ENCODE measurements at places on chromosomes 16 and 17.

GRCh38 chr16:25126820-25127232 is 15.3 kb downstream of the LCMT1 start:
- DNase-seq, result peak; percentile 29

- no peak for DNase-seq
Observed at GRCh38 chr17:37041932-37042331, 93.2 kb downstream of the AATF start.

- DNase-seq, result no peak
Observed at GRCh38 chr16:65744401-65744800, 622.1 kb upstream of the CDH5 start.

DNA sequence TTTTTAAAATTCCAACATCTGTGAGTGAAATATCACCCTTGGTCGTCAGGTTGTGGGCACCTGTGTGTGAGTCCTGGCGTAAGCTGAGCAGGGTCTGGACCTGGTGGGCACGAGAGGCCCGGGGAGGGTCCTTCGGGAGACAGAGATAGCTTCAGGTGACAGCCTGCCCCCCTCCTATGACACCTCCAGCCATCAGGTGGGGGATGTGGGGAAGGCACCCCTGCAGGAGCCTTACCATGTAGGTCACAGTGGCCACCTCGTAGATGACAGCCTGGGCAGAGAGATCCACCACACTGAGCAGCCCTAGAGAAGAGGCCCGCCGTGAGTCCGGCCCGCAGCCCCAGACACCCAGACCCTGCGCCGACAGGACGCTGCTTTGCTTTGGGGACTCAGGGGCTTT is 11.2 kb downstream of the SLC47A2 start:
- no peak for DNase-seq

DNA sequence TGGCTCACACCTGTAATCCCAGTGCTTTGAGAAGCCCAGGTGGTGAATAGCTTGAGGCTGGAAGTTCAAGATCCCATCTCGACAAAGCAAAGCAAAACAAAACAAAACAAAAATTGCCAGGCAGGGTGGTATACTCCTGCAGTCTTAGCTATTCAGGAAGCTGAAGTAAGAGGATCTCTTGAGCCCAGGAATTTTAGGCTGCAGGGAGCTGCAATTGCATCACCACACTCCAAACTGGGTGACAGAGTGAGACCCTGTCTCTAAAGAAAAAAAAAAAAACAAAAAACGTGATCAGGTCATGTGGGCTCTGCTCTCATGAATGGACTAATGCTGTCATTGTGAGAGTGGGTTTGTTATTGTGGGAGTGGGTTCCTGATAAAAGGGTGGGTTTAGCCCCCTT is 409.1 kb downstream of the NPIPA7 start:
- no peak for DNase-seq

- DNase-seq, result no peak
Observed at GRCh38 chr17:79545251-79546005, 65.4 kb downstream of the RBFOX3 start.

DNA sequence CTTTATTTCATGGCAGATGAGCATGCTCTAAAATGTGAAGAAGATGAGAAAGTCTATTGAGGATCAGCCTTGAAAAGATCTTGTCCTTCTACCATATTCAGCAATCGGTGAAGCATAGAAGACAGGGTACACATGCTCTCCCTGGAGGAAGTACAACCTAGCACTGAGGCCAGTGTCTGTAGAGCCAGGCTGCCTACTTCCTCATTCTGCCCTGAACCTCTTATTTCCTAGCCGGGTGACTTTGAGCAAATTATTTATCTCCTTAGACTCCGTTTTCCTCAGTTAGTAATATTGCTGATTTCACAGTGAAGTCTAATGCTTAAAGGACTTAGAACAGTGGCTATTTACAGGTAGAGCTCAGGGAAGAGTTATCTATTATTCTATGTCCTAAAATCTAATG is 58.4 kb downstream of the TMEM100 start:
- DNase-seq, result no peak

- no peak for DNase-seq
Observed at GRCh38 chr16:68061396-68061795, 23.8 kb upstream of the NFATC3 start.

DNA sequence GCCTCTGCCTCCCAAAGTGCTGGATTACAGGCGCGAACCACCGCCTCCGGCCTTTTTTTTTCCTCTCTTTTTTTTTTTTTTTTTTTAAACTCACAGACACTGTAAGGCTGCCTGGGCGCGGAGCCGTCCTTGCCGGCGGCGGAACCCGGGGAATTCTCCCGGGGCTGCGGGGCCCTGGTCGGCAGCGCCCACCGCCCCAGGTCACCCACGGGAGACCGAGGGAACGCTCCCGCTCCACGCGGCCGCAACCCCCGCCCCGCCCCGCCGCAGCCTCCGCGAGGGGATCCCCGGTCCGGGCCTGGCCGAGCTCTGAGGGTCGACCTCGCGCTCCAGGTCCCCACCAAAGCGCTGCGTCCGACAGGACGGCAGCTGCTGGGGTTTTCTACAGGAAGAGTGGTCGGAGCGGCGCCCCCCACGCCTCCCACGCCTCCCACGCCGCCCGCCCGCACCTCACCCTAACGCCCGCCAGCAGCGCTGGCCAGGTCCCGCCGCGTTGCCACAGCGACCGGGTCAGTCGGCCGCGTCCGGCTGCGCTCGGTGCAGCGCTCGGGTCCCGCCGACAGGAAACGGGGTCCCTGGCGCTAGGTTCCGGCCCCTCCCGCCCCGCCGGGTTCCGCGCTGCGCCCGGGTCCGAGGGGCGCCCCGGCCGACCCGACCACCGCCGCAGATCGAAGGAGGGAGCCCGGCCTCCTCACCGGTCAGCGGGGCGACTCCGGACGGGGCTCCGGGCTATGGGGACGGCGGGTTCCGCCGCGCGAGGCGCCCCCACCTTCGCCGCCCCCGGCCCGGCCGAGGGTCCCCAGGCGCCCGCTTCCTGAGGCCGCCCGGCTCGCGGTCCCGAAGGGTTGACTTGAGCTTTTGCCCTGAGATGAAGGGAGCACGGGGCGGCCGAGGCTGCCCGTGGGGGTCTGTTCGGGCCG is at the start of gene CCDC57:
TSS of gene CCDC57 (minus strand) at position 512 of the 920 bp plus-strand sequence. CDS start 10,898 bp downstream, outside the sequence.
- DNase-seq, result no peak

GRCh38 chr17:35175638-35176415 is 18.4 kb downstream of the SLC35G3 start:
- DNase-seq, result no peak

DNA sequence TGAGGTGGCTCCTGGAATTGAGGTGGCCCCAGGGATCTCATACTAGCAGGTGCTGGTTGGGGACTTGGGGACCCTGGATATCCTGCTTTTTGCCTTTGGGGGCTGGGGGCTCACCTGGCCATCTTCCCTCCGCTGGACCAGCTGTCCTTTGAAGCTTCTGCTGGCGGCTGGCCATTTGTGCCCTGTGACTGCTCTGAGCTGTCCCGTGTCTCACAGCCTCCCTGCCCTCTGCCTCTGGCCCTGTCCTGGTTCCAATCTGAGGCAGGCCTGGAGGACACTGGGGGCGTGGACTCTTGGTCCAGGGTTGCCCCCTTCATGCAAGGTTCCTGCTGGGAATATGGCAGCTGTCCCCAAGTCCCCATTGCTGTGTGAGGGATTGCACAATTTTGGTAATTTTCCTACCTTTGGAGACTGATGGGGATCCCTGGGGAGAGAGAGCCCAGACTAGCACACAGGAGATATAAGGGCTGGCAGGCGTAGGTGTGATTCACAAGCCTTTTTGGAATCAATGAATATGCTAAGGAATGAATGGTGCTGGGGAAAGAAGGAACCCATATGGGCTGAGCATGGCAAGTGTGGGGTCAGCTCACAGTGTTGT is 19.2 kb downstream of the ADCY7 start:
- DNase-seq, result no peak

DNA sequence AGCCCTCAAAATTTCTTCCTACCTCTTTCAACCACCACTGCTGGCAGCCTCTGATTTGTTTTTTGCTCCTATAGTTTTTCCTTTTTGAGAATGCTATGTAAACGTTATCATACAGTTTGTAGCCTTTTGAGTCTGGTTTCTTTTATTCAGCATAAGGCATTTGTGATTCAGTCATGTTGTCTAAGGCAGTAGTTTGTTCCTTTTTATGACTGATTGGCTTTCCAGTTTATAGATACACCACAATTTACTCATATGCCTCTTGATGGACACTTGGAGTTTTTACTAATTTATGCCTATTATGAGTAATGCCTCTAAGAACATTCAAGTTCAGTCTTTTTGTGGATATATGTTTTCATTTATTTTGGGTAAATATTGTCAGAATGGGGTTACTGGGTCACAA is 136.6 kb downstream of the CHD9 start:
- no peak for DNase-seq

DNA sequence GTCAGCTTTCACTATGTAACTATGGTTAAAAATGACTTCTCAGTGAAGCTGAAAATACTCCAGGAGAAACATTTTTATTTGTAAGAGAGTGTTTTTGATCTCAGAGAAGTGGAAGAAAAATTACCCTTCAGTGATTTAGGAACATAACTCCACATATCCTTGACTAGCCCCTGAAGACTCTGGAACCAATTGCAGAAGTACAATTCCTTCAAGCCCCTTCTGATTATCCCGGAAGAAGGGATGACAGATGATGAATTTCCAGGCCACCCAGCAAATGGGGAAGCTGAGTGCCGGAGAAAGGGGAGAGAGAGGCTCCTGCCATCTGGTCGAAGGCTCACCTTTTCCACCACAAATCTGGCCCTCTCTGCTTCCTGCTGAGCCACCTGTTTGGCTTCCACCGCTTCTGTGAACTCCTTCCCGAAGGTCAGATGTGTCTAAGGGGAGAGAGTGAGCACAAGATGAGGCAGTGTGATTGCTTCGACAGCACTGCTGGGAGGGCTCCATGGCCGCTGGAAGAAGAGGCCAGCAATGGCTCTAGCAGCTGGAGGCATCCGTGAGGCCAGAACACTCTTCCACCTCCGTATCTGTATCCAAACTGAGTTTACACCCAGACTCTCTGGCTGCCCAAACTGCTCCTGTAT is 8.1 kb downstream of the PHB1 start:
- no peak for DNase-seq

DNA sequence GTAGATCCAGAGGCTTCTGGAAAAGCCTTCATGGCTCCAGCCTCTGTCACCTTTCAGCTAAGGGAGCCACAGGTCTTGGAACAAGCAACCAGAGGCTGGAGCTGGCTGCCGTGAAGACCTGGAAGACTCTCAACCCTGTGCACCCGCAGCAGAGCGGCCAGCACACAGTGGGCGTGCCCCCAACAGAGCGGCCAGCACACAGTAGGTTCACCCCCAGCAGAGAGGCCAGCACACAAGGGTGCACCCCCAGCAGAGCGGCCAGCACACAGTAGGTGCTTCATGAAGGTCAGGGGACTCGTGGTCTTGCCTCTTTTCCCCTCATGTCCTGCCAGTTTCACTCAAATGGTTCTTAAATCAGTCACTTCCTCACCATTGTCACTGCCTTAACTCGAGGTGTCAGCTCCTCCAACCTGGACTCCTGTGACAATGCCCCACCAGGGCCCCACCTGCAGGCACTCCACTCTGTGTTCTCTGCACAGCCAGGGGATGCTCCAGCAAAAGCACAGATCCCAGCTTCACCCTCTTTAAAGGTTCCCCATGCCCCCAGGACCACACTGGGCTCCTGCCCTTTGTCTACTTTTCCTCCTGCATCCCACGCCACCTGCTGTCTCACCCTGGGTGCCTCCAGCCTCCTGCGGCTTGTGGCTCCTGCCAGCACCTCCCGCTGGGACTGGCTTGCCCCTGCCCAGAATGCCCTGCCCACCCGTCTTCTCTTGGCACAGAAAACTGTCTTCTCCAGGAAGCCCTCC is 42.4 kb upstream of the DOC2B start:
- DNase-seq, result no peak

DNA sequence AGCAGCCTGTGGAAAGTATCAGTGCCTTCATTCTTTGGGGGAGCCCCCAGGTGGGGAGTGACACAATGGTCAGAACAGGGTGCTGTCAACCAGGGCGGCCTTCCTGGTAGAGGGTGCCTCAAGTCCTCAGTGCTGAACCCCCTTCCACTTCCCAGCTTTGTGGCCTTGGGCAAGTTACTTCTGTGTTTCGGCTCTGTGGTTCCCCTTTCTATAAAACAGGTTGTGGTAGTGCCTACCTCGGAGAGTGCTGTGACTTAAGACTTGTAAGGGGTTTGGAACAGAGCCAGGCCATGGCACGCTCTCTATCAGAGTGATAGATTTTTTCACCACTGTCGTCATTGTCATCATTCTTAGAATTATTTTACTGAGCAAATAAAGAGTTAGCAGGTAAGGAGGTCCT is 141.1 kb downstream of the CCDC182 start:
- peak; percentile 43 for DNase-seq

- DNase-seq, result peak; percentile 17
Observed at GRCh38 chr17:75980188-75981018, 1.4 kb downstream of the TEN1 start.

- DNase-seq, result no peak
Observed at GRCh38 chr16:88120812-88121211, 169.6 kb downstream of the BANP start.

GRCh38 chr17:81576621-81577277 is 24.6 kb upstream of the FAAP100 start:
- no peak for DNase-seq

DNA sequence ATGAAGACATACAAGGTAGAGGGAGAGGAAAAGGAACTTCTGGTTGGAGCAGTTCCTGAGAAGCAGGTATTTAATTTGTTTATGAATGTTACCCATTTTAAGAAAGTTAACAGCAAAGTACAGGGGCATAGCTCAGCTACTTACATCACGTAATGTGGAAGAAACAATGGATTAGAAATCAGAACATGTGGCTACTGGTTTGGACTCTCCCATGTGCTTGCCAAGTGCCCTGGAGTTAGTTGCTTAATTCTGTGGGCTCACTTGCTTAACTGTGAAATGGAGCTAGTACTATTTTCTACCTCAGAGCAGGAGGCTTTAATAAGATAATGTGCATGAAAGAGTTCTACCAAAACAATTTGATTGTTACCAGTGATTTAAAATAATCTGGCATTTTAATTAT is 27.3 kb downstream of the RSPRY1 start:
- DNase-seq, result no peak

DNA sequence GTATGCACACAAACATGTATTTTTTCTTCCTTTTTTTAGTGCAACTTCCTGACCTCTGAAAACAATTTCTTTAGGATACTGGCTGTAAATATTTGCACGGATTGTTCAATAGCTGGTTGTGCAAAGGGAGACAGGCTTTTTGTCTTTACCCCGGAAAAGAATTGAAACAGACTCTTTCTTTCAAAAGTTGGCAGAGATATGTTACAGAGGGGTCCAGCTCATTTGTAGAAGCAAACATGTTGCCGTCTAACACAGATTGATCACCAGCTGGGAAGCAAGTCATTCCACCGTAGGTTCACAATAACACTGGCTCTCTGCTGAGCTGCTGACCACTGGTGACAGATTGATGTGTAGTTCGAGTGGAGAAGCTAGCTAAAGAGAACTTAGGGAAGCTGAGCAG is 130.9 kb downstream of the STX8 start:
- no peak for DNase-seq

- no peak for DNase-seq
Observed at GRCh38 chr17:46121165-46121764, 72.0 kb downstream of the KANSL1 start.
